ENCODE measurements at places on chromosomes 2 and 18. TPM values are rescaled to one million over a fixed set of nuclear protein-coding genes. Genes with fewer than 3 reads are reported as not detected.

Gene ESPNL
- polyA plus RNA-seq: 0.17 TPM

Gene CRYGD
- not detected for polyA plus RNA-seq

Gene HOXD11
- 3.7 TPM for polyA plus RNA-seq

Gene MLPH
- polyA plus RNA-seq: 218 TPM

Gene PASK
- polyA plus RNA-seq: 12.2 TPM

Gene MATN3
- polyA plus RNA-seq: 11.2 TPM

Gene SRBD1
- polyA plus RNA-seq: 11.0 TPM
